ENCODE measurements at places on chromosomes 16 and 17.

- DNase-seq: peak; percentile 85
Observed at GRCh38 chr17:61568219-61569072, 22.6 kb downstream of the NACA2 start.

DNA sequence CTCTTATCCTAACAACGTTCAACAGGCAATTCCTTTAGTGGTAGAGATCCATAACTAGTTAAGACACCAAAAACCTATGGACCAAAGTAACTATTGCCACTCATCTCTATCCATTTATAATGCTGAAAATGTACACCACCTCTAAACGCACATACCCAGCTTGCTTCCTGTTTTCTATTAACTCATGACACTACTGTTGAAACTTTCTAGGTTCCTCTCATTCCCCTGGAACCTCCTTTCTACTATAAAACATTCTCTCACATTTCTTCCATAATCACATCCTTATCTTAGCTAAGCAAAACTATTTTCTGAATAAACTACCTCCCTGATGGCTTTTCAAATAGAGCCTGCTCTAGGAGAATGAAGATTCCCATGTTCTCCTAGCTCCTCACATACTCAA lies 42.9 kb upstream of the KSR1 start:
- DNase-seq: no peak

DNA sequence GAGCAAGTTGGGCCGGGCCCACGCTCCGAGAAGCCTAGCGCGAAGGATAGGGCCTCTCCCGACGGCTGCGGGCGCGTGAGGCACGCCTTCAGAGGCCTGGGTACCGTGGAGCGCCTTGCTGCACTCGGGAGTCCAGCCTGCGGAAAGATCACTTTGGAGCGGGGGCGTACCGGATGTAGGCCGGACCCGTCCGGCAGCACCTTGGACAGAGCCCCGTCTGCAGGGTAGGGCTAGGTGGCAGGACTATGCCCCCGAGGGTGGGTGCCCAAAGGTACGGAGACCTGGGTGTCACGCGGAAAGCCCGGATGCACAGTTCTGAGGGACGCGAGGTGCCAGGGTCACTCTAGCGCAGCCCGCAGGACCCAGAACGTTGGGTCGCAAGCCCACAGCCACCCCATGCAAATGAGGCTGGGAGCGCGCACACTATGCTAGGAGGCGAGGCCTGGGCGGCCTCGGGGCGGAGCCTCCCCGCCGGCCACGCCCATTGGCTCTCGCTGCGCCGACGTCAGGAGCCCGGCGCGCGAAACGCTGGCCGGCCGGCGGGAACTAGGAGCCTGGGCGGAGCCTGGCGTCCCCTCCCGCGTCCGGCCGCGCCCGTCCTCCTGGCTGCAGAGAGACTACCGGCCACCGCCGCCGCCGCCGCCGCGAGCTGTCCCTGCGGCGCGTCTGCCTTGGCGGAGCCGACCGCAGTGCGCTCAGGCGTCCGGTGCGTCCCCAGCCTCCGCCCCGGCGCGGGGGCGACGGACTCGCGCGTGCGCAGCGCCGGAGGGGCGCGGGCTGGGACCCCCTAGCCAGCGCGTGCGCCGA lies at the start of gene PAQR4:
TSS of gene PAQR4 (plus strand) at position 611 of the 807 bp plus-strand sequence. CDS start 327 bp downstream, outside the sequence.
- DNase-seq: no peak

DNA sequence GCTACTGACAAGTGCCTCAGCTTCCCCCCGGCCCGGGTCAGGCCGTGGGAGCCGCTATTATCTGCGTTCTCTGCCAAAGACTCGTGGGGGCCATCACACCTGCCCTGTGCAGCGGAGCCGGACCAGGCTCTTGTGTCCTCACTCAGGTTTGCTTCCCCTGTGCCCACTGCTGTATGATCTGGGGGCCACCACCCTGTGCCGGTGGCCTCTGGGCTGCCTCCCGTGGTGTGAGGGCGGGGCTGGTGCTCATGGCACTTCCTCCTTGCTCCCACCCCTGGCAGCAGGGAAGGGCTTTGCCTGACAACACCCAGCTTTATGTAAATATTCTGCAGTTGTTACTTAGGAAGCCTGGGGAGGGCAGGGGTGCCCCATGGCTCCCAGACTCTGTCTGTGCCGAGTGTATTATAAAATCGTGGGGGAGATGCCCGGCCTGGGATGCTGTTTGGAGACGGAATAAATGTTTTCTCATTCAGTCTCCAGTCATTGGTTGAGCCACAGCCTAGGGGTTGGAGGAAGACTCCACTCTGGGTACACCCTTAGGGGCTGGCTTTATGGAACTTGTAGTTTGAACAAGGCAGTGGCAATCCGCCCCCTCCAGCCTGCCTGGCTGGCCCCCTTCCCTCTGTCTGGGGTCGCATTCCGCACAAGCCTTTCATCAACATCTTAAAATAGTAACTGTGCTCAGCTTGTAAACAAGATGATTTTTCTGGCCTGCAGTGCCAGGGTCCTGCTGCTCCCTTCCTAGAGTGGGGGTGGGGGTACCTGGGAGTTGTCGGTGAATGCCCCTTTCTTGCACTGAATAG lies 4.1 kb downstream of the SYNGR2 start:
- no peak for DNase-seq

GRCh38 chr17:28948873-28949184 lies 2.5 kb downstream of the PHF12 start:
- no peak for DNase-seq

GRCh38 chr16:19436540-19436939 lies 18.9 kb downstream of the TMC5 start:
- no peak for DNase-seq

GRCh38 chr17:30345527-30346075 lies 11.7 kb upstream of the TMIGD1 start:
- DNase-seq: no peak

GRCh38 chr17:5118219-5118618 lies 2.4 kb downstream of the USP6 start:
- DNase-seq: no peak

- DNase-seq: peak; percentile 33
Observed at GRCh38 chr16:25838724-25839186, 147.0 kb downstream of the HS3ST4 start.

GRCh38 chr17:13792314-13792713 lies 190.6 kb upstream of the HS3ST3A1 start:
- no peak for DNase-seq

GRCh38 chr17:17547210-17547764 lies 44.2 kb downstream of the PEMT start:
- no peak for DNase-seq

GRCh38 chr17:2982854-2983253 lies 80.6 kb downstream of the OR1D5 start:
- no peak for DNase-seq

GRCh38 chr17:42132941-42133340 lies 10.3 kb downstream of the HSPB9 start:
- no peak for DNase-seq

DNA sequence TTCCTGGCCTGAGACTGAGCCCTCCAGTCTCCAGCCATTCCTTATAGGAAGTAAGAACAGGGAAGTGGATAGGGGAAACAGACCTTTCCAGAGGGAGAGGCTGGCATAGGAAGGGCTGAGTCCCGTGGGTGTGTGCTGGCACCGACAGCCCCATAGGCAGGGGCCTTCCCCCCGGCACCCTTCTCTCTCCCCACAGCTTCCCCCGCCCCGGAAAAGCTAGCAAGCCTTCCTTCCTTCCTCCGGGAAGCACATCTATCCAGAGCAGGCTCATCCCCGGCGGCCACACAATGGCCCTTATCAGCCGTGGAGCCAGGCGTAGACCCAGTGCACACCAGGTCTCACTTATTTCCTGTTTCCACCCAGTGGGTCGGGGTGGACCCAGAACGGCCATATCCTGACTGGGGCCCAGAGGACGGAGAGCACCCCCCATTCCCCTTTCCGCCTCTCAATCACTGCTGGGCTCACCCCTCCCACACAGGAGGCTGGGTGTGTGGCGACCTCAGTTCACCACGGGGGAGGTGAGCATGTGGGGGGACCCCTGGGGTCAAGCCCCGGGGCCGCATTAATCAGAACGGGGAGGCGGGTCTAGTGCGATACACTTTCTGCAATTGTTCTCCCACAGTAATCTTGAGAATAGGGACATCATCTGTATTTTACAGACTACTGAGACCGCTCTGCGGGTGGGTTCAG lies 950 bp upstream of the MYO1C start:
- no peak for DNase-seq

DNA sequence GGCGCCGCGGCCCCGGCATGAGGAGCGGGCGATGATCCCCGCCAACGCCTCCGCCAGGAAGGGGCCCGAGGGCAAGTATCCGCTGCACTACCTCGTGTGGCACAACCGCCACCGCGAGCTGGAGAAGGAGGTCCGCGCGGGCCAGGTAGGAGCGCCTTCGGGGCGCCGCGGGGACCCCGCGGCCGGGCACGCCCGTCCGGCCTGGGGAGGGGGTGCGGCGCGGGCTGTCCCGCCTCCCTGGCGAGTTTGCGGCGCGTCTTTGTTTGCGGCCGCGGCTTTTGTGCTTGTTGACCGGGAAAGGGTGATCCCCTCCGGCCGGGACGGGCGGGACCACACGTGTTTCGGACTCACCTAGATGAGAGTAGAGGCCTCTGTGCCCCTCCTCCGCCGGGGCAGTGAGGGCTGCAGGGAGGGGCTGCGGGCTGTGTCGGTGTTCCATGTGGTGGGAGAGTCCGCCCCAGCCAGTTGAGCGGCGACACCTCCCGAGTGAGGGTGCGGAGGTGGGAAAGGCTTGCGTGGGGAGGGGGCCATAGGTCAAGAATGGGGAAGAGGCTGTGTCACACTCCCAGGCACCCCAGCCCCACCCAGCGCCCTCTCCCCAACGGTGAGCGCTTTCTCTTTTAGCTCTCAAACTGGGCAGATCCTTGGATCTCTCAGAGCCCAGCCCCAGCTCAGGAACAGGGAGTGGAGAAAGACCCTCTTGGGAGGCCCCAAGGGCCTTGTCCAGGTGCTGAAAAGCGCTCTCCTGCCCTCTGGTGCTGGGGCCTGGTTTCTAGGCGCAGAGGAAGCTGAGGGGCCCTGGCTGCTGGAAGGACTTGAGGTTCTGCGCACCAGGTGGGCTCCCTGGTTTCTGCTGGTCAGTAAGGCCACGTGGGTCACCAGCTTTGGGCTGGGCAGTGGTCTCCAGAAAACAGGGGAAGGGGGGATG lies 923 bp downstream of the ANKRD13B start:
- no peak for DNase-seq

GRCh38 chr16:17431012-17431411 lies 39.7 kb downstream of the XYLT1 start:
- no peak for DNase-seq

- DNase-seq: no peak
Observed at GRCh38 chr16:70457446-70458166, 3.2 kb downstream of the FCSK start.

GRCh38 chr17:32876417-32877163 lies at the start of gene MYO1D:
Gene MYO1D (minus strand): TSS chr17:32877124. CDS start chr17:32876872, 252 bp downstream.
- no peak for DNase-seq

GRCh38 chr17:8862213-8863056 lies 5.0 kb downstream of the PIK3R6 start:
- DNase-seq: no peak

GRCh38 chr17:51869387-51869786 lies 289.1 kb downstream of the CA10 start:
- no peak for DNase-seq

- no peak for DNase-seq
Observed at GRCh38 chr17:77451245-77451893, 310.6 kb downstream of the SEC14L1 start.

DNA sequence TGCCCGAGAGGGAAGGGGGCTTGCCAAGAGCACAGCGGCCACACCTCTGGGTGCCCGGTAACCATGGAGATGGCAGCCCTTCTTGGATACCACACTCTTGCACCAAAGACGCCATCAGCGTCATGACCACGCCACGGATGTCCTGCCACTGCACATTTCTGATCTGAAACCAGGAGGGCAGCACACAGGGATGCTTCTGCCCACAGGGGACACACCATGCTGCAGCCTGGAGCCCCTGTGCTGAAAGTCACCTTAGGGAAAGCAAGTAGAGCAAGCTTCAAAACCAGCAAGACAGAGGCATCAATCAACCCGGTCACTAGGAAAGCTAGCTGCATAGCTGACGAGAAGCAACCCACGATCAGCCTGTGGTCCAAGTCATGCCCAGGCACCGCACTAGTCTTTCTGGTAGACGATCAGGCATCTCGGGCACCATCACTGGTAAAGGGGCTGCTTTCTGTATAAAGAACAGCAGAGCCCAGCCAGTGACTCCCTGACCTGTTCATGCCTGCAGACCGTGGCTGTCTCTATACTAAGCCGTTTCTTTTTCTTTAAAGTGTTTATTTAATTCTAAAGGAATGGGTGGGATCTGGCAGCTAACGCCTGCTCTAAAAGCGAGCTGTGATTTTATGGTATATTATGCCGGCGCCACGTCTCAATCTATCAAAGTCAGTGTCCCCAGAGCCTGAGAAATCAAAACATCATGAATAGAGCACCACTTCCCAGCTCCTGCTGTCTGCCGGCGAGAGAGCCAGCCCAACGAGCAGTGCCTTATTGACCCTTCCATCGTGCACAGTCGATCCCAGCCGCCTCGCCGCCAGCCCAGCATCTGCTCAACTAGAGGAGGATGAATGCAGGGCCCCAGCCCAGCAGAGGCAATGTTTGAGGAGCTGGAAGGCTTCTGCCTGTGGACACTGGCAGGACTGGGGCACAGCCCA lies 244.7 kb downstream of the RBFOX3 start:
- no peak for DNase-seq

GRCh38 chr17:43389046-43389947 lies 9.5 kb upstream of the ARL4D start:
- DNase-seq: no peak

GRCh38 chr16:50708373-50709060 lies 15.1 kb downstream of the NOD2 start:
- no peak for DNase-seq

GRCh38 chr16:354971-355461 lies 2.5 kb upstream of the AXIN1 start:
- no peak for DNase-seq

DNA sequence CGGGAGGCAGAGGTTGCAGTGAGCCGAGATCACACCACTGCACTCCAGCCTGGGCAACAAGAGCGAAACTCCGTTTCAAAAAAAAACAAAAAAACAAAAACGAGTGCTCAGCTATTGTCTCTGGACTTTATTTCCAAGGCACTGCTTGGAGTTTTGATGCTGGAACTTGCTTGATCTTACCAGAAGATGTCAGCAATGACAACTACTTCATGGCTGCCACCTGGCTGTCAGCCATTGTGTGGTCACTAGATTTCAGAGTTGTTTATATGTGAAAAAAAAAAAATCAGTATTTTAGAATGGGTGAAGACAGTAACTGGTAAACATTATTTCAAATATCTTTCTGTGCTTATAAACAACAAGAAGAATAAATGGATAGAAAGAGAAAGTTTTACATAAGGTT lies 26.3 kb upstream of the OR4D1 start:
- DNase-seq: no peak

DNA sequence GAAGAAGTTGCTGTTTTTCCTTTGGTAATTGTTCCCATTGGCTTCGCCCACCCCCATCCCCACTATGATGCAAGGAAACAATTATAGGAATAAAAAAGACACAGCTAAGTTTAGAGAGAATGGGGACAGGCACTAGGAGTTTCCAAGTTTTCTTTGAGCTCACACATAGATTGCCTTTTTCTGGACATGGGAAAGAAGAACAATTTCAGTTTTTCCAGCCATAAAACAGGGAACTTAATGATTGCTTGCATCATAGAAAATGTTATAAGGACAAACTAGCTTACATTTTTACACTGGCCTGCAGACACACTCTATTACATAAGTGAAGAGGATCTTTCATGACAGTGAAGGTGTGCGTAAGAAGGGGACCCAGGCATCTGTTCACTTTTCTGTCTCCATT lies 142.3 kb upstream of the ZFHX3 start:
- DNase-seq: no peak

- DNase-seq: peak; percentile 69
Observed at GRCh38 chr17:77124192-77124889, 16.4 kb upstream of the SEC14L1 start.

GRCh38 chr16:54891346-54891745 lies 39.3 kb upstream of the IRX5 start:
- DNase-seq: no peak

GRCh38 chr17:65163990-65164495 lies 26.9 kb downstream of the RGS9 start:
- DNase-seq: no peak
